ENCODE measurements at places on chromosomes 2 and 18.

DNA sequence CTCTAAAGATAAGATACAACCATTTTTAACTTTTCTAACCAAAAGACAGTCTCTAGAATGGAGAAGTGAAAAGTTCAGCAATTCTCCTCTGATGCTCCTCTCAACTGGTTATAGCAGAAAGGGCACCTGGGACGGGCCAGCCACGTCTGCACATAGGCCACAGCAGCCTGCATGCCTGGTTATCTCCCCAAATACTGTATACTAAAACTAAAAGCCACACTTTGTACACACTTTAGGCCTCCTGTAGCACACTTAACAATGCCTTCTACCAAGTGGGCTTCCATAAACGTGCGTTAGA lies 179.1 kb downstream of the ANKRD44 start:
- no peak for DNase-seq

DNA sequence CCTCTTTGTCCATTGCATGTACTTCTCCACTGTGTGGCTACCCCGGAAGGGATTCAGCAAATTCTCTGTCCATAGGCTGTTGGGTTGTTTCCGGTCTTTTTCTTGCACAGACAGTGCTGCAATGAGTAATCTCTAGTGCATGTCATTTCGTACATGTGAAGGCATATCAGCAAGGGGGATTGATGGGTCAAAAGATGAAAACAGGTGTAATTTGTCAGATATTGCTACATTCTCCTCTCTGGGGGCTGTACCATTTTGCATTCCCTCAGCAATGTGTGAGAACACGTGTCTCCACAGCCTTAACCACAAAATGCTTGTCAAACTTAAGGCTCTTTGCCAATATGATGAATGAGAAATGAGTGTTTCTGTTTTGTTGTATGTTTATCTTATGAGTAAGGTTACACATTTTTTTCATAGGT lies 60.5 kb downstream of the KLHL29 start:
- no peak for DNase-seq

DNA sequence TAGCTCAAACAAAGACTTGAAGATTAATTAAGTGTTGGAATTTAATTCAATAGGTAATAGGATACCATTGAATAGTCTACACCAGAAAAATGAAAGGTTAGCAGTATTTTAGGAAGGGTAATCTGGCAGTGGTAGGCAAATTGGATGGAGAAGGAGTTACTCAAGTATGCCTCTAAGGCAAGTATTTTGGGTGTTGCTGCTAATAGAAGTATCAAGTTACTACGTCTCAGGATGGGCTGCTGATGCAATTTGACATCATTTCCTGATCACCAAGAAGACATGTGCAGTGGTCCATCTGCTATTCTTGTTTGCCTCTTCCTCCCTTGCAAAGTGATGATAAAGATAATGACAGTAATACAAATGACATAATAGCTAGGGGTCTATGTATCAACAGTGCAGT lies 485.3 kb downstream of the TGIF1 start:
- DNase-seq, result no peak

- no peak for DNase-seq
Measured at GRCh38 chr2:146853741-146854444, 990.9 kb upstream of the ACVR2A start.

DNA sequence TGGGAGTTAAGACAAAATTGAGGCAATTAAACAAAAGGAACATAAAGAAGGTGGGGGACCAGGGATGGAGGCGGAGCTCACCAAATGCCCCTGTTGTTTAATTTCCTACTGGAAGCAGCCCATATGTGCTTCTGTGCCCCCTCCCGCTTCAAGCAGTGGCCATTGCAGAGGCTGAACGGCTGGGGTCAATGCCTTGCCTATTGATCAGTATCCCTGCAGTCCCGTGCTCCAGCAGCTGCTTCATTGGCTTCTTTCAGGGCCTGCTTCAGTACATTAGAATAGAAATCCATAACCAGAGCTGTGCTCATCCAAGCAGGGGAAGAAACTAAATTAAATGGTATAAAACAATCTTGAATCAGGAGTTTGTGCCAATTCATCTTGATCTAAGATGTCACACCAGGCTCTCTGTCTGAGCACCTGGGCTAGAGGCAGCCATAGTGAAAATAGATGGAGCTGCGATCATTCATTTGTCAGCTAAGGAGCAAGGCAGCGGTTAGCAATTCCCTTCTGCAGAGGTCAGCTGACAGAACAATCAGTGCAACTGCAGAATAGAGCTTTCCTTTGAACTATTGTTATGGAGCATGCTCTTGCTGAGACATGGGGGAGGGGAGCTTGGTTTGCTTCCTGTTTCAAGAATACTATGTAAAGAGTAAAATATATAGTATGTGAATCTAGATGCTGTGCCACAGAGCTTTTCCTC lies 222.4 kb downstream of the WDR7 start:
- DNase-seq, result no peak

DNA sequence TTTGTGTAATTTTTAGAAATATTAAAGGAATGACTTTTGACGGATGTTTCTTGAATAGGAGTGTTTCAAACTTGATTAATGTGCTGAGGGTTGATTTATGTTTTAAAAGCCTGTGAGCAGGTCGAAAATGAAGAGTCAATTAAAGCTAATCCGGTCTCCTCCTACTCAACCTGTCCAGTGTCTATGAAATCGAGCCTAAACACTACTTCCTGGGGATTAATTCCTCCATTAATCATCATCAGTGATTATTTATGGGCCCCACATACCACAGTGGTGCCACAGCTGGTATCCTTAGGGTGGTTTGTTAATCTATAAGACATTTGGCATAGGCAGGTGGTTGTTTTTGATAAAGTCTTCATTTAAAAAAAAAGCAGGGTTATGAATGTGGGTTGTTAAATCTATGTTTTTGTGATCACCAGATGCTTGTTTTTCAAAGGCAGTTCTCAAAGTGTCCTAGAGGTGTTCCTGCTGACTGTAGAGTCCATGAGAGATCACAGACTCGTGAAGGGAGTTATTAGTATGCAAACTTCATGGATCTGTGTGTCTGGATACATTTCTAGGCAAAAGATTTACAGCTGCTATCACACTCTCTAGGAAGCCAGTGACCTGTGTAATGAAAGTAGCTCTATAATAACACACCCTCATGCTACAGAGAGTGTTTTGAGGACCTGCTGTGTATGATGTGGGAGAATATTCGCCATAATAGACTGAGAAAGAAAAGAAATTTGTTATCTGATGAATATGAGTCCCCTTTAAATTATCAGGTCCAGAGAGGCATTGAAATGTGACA lies 308.6 kb downstream of the AKAIN1 start:
- no peak for DNase-seq

GRCh38 chr2:113240915-113241911 lies 37.5 kb downstream of the PAX8 start:
- no peak for DNase-seq

DNA sequence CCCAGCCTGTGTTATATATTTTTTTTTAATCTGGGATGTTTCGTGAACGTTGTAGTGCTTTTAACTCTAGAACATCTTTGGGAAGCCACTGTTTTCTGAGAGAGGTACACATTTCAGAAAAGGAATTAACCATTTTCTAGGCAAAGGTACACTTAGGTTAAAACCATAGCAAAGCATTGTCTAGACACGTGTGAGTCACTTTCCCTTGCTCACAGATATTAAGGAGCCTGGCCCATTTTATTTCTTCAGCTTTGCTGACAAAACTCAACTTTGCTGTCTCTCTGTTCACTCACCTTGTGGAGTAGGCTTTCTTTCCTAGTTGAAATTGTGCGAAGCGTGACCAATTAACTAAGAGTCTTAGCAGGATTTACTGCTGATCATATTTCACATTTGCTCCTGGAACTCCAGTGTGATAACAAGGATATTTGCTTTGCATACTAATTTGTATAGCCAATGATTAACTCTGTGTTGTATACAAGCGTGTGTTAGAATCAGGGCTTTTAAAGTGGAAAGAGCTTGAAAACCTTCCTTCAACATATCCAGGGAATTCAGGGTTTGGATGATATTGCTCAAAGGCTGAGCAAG lies 215.0 kb upstream of the AGAP1 start:
- DNase-seq, result no peak

- no peak for DNase-seq
Measured at GRCh38 chr2:28990445-28990844, 9.3 kb downstream of the TOGARAM2 start.

DNA sequence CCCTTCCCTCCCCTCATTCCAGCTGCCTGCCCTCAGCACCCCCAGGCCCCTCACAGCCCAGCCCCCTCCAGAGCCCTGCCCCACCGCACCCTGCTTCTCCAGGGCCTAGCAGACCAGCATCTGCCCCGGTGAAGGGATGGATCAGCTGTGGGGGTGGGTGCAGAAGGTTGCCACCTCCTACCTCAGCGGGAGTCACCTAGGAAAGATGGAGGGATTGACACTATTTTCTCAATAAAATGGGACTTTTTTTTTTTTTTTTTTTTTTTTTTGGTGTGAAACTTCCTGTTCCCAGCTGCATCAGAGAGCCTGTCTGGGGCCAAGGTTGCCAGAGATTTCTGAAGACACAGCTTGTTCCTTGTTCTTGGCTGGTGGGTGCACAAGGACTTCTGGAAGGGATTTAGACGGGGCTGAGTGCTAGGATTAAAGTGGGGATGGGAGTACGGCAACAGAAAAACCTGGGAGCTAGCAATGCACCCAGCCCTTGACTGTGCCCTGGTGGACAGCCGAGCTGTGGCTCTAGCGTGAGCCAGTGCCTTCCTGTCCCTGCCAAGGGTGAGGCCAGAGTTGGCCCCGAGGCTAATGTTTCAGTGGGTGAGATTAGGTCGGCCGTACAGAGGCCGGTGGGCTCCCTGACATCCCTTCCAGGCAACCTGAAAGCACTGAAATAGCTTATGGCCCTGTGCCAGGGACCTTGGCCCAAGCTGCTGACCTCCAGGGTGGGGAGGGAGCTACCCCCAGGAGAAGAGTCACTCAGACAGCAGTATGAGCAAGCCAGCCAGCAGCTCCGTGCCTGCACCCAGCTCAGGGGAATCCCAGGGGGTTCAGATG lies 4.6 kb downstream of the B3GNT7 start:
- DNase-seq, result no peak

DNA sequence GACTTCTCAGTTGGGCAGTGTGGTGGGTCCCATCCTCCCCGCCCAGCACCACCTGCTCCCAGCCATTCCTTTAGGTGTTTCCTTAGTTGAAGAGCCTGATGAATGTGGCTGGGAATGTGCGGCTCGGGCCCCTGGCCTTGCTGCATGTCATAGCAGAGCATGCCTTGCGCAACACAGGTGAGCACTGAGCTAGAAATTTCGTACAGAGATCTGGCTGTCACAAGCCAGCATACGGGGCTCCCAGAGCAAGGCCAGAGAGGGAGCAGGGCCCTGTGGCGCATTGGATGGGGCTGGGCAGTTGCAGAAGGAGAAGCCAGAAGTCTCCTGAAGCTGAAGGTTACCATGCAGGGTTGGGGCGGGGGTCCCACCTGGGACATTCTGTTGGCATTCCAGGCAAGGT lies 129.7 kb downstream of the WDSUB1 start:
- DNase-seq, result no peak

GRCh38 chr2:37619959-37620300 lies 51.5 kb downstream of the CDC42EP3 start:
- DNase-seq, result no peak

GRCh38 chr2:203185864-203186263 lies 53.0 kb upstream of the CYP20A1 start:
- DNase-seq, result no peak

All from NCI-H2029 treated with DMSO at 0.1 percent for 48 hours (cell line).